ENCODE measurements at places on chromosomes 13 and 19.

DNA sequence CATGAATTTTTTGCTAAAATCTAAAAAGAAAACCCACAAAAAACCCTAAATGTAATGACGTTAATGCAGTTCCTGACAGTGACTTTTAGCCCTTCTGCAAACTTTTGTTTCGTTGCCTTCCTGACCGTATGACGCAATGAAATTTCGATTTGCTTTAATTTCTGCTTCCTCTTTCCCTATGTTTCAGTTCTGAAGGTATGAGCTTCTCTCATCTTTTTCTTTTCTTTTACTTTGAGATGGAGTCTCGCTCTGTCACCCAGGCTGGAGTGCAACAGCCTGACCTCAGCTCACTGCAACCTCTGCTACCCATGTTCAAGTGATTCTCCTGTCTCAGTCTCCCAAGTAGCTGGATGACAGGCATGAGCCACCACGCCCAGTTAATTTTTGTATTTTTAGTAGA lies 6.1 kb upstream of the LILRA5 start:
- DNase-seq = no peak

DNA sequence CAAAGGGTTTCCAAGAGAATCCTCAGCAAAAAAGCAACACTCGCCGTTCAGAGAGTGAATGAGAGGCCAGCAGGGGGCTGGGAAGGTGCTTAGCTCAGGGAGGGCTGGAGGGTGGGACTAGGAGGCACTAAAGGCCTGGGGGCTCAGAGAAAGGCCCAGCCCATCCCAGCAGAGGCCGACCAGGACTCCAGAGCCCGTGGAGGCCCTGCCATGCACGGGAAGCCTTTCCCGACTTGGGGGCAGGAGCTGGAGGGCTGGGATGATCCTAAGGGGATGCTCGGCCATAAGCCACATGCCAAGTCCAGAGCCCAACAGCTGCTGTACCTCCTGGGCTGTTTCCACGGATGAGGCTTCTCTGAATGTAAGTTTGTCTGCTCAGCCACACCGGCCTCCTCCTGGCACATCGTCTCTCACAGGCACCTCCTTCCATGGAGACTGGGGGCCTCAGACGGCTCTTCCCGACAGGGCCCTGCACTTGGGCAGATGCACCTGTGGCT lies 19.5 kb downstream of the RASA3 start:
- DNase-seq = peak; percentile 43

DNA sequence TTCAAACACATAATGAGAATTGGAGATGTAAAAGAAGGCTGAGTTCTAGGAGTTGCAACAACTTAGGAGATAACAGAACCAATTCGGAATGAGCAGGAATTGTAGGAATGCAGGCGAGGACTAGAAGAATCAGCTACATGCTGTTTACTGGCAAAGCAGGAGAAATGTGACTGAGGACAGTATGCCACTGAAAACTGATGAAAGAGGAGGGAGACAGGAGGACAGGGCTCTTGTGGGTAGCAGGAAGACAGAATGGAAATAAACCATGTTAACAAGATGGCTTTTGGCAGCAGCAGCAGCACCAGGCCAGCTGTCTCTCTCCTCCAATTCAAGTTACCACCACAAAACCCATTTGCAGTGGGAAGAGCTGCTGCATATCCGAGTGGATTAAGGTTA lies 91.0 kb upstream of the SLC15A1 start:
- no peak for DNase-seq

- DNase-seq = no peak
These were observed 1.3 kb downstream of the LSR start for GRCh38 chr19:35249848-35250711.

DNA sequence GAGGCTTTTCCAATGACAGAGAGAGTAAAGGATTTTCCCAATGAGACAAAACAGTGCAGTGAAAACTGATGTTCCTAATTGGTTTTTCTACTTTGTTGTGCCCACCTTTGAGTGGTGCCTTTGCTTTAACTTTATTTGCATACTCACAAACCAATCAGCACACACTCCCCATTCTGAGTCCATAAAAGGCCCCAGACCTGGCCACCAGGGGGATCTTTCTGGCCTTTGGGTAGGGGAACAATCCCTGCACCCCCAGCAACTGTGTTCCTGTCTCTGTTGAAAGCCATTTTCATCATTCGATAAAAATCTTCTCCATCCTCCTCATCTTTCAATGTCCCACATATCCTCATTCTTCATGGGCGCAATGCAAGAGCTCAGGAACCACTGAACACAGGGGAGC lies 252.8 kb downstream of the B3GLCT start:
- no peak for DNase-seq

DNA sequence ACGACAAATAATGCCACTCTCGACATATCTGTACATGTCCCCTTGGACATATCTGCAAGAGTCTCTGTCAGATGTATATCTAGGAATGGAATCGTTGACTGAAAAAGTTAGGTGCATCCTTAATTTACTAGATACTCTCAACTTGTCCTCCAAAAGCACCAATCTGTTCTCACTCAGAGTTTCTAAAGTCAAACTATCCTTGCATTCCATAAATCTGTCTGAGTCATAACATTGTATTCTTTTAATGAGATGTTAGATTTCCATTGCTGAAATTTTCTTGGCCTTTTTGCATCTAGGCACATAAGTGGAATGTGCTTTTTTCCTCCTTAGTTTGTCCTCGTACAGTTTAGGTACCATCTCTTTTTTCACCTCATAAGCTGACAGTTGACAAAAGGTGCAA lies 139.8 kb downstream of the PTPRS start:
- peak; percentile 48 for DNase-seq

GRCh38 chr13:25268561-25268960 lies 18.7 kb downstream of the MTMR6 start:
- no peak for DNase-seq

DNA sequence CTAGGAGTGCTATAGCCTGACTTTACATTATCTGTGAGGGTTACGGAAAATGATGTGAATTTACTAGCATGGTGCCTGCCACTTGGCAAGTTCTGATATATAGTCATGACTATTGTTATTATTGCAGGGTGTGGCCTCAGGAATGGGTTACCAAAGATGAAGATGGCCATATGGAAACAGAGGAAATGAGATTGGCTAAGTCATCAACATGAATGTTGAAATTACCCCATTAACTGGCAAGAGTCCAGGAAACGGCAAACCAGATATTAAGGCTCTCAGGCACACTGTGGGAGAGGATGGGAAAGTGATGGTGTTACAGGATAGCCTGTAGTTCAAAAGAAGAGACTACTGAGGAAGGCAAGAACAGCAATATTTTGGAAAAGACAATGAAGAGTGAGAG lies 183.3 kb downstream of the KCNRG start:
- DNase-seq = no peak

GRCh38 chr13:80083853-80084676 lies 256.9 kb downstream of the SPRY2 start:
- peak; percentile 34 for DNase-seq

- no peak for DNase-seq
These were observed 828.1 kb downstream of the PCDH9 start for GRCh38 chr13:66402066-66402465.

GRCh38 chr13:112119192-112120030 lies 52.5 kb downstream of the SOX1 start:
- no peak for DNase-seq

- DNase-seq = no peak
These were observed 16.7 kb upstream of the CCNP start for GRCh38 chr19:40243181-40243580.

GRCh38 chr13:113460599-113460998 lies 7.3 kb upstream of the ADPRHL1 start:
- no peak for DNase-seq

- no peak for DNase-seq
These were observed 16.4 kb downstream of the OR7A5 start for GRCh38 chr19:14818588-14818987.

DNA sequence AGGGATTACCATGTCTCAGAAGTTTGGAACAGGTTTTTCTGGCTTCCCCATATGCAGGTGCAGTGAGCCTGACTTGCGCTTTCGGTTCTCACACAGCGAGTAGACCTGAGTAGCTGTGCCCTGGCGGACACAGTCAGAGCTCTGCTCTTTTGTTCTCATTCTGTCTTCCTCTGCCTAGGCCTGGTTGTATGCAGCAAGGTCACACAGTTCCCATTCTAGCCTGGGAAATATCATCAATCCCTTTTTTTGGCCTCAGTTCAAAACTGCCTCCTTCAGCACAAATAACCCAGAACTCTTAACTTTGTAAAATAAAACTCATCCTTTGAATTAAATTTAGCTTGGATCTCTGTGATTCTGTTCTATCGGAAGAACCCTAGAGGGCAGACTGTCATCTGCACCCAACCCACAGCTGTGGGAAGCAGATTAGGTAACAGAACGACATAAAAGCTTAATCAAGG lies 10.2 kb downstream of the OXGR1 start:
- peak; percentile 37 for DNase-seq

DNA sequence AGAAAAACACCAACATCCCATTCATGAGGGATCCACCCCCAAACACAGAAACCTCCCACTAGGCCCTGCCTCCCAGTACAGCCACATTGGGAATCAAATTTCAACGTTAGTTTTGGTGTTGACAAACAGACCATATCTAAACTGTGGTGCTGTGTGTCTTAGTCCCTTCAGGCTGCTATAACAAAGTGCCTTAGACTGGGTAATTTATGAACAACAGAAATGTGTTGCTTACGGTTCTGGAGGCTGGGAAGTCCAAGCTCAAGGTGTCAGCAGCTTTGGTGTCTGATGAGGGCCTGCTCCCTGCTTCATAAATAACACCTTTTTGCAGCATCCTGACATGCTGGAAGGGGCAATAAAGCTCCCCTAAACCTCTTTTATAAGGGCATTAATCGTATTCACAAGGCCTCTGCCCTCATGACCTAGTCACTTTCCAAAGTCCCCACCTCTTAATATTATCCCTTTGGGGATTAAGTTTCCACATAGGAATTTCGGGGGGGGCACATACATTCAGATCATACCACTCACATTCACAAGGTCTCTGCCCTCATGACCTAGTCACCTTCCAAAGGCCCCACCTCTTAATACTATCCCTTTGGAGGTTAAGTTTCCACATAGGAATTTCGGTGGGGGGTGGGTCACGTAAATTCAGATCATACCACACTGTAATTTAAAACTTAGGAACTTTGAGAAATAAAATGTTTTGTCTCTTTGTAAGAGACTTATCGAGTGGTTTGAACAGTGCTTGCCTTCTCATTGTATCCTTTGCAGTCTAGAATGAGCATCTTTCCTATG lies 27.5 kb downstream of the ZNF507 start:
- no peak for DNase-seq

DNA sequence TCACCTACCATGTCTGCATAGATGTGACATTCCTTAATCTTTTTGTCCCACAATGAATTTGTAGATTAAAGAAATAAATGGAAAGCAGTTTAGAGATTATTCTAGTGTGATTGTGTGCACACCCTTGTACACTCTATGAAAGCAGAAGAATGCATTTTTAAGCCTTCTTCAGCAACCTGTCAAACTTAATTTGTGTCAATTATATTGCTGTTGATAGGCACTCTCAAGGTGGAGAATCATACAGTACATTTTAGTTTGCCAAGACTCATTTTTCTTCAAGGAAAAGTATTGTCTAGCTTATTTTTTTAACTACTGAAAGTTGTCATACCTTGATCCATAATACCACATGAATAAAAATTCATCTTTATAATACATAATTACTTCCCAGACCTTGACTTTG lies 1898.9 kb downstream of the OLFM4 start:
- peak; percentile 65 for DNase-seq

- DNase-seq = no peak
These were observed 8.2 kb downstream of the MEIS3 start for GRCh38 chr19:47411101-47411500.

DNA sequence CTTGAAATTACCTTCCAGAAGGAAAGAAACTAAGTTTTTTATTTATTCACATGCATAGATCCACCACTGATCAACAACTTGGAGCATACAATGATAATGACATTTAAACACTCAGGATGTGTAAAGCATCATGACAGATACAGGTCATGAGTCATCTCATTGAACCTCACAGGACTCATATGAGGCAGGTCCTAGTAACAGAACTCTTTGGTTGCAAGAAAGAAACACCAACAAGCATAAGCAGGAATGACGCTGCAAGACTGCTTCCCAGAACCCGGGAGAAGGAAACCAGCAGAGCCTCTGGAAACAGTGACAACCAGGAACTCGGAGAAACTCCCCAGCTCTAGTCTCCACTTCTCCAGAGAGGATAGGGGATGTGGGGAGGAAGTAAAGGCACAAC lies 60.8 kb upstream of the IPO5 start:
- no peak for DNase-seq

All from eye (tissue), 1 donor.